ENCODE measurements at places on chromosomes 6 and 20.

DNA sequence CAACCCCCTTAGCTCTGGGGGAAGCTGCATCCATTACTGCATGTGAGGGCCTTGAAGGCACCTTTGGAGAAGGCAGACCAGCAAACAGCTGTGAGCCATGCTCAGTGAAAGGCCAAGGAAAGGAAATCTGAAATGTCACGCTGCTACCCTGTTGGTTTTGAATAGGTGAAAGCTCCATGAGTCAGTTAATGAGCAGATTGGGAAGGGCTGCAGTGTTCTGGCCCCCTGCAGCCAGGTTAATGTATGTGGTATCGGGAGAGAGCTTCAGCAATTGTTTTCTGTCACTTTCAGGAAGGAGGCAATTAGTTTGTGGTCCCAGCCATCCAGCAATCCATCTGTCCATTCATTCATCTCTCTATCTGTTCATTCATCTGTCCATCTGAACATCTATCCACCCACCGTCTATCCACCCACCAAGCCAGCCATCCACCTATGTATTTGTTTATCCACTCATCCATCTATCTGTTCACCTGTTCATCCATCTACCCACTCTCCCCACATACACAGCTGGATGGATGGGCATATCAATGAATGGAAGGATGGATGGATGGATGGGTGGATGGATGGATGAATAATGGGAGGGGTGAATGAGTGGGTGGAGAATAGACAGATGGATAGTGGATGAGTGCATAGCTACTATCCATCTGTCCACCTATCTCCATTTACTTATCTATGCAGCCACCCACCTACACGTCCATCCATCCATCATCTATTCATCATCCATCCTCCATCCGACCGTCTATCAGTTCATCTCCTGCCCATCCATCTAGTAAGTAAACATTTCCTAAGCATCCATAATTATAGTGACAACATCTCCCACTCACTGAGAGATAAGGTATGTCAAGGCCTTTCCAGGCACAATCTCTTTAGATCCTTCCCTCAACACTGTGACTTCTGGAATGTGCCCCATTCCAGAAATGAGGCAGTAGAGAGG is 16.0 kb downstream of the PCK1 start:
- DNase-seq = no peak

- DNase-seq = no peak
Measured at GRCh38 chr6:77461796-77462195, 1.5 kb downstream of the HTR1B start.

GRCh38 chr20:4837760-4838159 is 116.1 kb downstream of the PRND start:
- DNase-seq = no peak

DNA sequence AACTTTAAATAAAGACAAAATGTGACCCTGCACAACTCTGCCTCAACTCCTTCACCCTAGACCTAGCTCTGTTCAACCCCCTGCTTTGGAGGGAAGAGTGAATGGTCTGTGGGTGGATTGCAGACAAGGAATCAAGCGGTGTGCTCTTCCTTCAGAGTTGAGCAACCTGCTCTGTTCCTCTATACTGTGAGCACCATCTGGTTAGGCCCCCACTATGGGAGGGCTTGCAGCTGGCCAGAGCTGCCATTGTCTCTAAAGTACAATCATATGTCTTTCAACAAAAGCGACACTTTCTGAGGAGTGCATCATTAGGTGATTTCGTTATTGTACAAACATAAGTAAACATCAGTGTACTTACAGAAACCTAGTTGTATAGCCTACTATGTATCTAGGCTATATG is 406.1 kb upstream of the MARCKS start:
- no peak for DNase-seq

- DNase-seq = no peak
Measured at GRCh38 chr6:144330017-144330987, 45.2 kb downstream of the UTRN start.

DNA sequence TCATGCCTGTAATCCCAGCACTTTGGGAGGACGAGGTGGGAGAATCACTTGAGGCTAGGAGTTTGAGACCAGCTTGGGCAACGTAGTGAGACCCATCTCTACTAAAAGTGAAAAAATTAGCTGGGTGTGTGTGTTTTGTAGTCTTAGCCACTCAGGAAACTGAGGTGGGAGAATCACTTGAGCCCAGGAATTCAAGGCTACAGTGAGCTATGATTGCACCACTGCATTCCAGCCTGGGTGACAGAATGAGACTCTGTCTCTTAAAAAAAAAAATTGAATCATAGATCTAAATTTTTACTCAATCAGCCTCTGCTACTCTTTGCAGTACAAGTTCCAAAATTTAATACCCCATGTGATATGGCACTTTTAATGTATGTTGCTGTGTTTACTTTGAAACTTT is 121.6 kb downstream of the ARMC2 start:
- DNase-seq = no peak

DNA sequence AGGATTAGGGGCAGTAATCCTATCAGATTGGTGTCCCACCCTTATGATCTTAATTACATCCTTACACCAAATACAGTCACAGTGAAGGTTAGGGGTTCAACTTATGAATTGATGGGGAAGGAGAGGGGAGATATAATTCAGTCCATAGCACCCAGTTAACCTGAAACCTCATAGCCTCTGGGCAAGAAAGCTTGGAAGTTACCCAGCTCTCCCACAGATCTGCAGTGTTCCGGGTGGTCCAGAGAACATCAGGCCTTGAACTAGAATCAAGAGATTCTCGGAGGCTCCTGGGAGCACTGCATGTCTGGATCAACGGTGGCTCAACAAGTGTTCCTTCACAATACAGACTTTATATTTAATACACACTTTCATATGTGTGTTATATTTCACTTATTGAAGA is 392.6 kb upstream of the MARCKS start:
- no peak for DNase-seq

GRCh38 chr20:906001-906520 is 10.1 kb downstream of the ANGPT4 start:
- no peak for DNase-seq

GRCh38 chr20:45523821-45524220 is 8.4 kb upstream of the SPINT3 start:
- no peak for DNase-seq
